ENCODE measurements at places on chromosomes 3 and 15.

GRCh38 chr3:24318677-24319287 is 175.9 kb downstream of the THRB start:
- peak; percentile 63 for DNase-seq

DNA sequence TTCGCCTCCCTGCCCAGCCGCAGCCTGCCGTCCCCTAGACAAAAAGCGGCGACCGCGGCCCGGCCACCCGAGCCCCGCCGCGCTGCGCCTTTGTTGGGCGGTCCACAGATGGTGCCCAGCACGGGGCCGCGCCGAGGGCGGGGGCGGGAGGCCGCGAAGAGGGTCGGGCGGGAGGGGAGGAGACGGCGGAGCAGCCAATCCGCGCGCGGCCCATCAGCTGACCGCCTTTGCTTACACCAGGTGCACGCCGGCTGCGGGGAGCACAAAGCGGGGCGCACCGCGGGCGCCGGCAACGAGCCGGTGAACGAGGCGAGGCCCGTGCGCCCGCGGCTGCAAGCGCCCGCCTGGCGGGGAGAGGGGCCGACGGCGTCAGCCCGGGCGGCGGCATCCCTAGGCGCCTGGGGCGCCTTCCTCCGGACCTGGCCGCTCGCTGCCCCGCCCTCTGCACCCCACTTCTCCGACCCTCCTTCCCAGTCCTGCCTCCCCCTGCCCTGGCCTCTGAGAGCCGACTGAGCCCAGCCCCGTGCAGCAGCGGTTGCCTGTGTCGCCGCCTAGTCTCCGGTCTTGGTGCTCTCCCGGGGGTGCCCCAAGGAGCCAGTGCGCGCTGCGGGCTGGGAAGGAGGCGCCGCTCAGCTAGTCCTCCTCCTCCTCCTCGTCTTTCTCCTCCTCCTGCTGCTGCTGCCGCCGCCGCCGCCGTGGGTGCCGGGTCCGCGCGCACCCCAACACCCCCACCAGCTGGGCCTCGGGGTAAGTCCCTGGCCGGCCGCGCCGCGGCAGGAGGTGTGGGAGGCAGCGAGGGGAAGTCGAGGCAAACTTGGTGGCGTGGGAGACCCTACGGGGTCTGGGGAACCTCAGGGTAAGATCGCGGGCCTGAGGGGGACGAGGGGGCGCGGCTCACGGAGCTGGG is at the start of gene LRRN1:
LRRN1 (plus strand) TSS at position 259 of the 907 bp plus-strand sequence. CDS start 45,211 bp downstream, outside the sequence.
- peak; percentile 92 for DNase-seq

GRCh38 chr15:69543681-69544364 is 91.2 kb downstream of the RPLP1 start:
- DNase-seq = no peak

- DNase-seq = no peak
Measured at GRCh38 chr15:56653107-56653506, 80.2 kb downstream of the ZNF280D start.

DNA sequence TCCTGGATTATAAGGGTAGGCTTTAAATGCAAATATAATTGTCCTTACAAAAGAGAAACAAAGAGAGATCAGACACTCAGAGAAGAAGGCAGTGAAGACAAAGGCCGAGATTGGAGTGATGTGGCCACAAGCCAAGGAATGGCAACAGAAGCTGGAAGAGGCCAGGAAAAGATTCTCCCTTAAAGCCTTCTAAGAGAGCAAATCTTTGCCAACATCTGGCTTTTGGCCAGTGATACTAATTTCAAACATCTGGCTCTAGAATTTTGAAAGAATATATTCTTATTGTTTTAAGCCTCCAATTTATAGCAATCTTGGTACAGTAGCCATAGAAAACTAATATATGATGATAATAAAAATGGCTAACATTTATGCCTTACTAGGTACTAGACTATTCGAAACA is 615.8 kb upstream of the ZNF385D start:
- DNase-seq = no peak

GRCh38 chr3:97658668-97659285 is 105.8 kb upstream of the ARL6 start:
- DNase-seq = no peak

DNA sequence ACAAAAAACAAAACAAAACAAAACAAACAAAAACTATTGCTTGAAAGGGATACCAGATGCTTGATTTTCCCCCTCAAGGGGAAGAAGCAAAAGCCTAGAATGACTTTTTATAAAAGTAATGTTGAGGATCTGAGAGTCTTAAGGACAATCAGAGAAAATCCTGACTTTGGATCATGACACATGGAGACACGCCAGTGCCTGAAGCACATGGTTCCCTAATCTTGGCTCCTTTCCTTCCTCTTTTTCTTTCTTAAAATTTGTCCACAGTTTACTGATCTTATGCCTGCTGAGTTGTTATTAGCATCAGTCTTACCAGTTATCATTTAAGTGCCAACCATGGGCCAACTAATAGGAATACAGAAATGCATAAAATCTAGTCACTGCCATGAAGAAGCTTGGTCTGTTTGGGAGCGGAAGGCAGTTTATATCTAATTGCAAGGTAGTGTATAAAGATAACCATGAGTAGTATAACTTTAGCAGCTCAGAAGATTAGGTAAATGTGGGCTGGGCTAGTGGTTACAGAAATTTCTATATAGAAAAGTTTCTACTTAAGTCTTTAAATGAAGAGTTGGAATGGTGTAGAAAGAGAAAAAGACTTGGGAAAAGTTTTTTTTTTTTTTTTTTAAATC is 6.9 kb downstream of the GLCE start:
- no peak for DNase-seq

- DNase-seq = no peak
Measured at GRCh38 chr3:118949113-118949760, 85.4 kb downstream of the IGSF11 start.

GRCh38 chr3:42353631-42354030 is 56.8 kb downstream of the LYZL4 start:
- no peak for DNase-seq

Measured in islet precursor cell (in vitro differentiated cells).